Retina (tissue), 1 donor: ENCODE measurements at places on chromosomes 3 and 15.

DNA sequence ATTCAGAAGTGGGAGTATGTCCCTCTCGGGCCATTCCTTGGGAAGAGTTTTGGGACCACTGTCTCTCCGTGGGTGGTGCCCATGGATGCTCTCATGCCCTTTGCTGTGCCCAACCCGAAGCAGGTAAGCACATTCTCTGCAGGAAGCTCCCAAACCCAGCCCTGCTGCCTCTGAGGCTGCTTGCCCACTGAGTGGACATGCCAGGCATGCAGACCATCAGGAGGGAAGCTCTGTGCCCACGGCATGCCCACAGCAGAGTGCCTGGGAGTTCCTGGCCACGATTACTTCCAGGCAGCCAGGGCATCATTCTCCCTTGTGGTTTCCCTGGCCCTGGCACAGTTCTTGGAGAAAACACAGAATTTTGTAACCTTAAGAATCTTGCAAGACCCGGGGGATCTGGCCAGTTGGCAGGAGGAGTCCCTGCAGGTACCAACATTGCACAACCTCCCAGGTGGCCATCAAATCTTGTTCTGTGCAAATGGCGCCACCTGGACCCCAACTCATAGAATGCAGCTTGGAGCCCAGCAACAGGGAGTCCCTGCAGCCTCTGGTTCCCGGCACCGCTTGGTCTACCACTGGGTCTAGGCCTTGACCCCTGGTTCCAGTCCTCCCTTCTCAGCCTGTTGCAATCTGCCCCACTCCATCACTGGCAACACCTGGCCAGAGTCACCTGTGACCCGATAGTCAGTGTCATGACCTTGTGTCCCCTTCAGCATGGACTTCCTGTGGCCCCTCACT is 20.4 kb downstream of the FAH start:
- DNase-seq: peak; percentile 59

GRCh38 chr3:23264413-23264812 is 61.3 kb downstream of the UBE2E2 start:
- DNase-seq: no peak

GRCh38 chr3:183534249-183534648 is 21.3 kb downstream of the KLHL6 start:
- DNase-seq: no peak

DNA sequence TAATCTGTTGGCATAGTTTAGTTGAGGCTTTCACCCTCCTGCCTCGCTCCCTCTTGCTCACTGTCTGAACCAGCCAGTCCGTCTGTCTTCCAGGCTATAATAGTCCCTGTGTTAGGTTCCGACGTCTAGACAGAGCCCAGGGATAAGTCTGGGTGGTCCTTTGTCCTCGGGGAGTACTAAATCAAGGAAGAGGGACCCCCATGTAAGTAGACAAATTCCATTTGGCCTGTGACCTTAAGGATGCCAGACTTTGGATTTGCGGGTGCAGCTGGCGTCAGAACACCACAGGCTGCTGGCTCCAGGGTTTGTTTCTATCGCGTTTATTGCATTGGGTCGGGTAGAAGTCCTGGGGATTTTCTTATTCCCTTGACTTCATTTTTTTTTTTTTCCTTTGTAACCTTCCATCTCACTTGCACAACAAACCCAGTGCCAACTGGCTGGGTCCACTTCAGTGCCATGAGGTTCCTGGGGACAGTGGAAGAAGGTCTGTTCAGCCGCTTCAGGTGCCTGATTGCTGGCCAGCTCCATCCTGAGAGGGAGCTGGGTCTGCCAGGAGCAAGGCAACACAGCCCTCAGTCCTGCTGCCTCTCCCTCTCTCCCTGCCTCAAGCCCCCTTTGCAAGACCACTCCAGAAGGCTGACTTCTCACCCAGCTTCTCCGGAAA is 95.4 kb upstream of the KLHL25 start:
- DNase-seq: no peak

DNA sequence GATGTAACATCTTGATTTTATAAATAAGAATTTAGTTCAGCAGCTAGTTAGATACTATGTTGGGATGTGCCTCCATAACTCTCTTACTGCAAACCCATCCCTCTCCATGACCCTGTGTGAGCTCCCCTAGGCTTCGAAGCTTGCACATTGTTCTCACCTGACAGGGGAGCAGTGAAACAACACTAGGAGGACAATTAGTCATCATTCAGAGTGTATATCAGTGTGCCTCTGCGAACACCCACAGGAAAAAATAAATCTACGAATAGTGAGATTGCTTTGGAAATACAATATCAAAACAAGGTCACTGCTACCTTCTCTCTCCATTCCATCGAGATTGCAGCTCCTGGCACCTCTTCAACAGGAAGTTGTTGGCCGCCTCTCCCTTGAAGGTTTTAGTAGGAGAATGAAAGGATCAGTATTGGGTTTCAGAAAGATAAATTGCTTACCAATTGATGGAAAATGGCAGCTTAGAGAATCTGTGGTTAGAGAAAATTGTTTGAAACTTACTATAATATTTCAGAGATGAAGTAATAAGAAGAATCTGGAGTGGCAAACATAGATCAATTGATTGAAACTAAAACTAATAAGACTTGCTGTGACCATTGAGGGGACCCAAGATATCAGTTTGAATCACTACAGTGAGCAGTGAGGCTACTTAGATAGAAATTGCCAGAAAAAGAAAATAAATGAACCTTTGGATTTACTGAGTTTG is 103.2 kb downstream of the CHL1 start:
- DNase-seq: no peak

DNA sequence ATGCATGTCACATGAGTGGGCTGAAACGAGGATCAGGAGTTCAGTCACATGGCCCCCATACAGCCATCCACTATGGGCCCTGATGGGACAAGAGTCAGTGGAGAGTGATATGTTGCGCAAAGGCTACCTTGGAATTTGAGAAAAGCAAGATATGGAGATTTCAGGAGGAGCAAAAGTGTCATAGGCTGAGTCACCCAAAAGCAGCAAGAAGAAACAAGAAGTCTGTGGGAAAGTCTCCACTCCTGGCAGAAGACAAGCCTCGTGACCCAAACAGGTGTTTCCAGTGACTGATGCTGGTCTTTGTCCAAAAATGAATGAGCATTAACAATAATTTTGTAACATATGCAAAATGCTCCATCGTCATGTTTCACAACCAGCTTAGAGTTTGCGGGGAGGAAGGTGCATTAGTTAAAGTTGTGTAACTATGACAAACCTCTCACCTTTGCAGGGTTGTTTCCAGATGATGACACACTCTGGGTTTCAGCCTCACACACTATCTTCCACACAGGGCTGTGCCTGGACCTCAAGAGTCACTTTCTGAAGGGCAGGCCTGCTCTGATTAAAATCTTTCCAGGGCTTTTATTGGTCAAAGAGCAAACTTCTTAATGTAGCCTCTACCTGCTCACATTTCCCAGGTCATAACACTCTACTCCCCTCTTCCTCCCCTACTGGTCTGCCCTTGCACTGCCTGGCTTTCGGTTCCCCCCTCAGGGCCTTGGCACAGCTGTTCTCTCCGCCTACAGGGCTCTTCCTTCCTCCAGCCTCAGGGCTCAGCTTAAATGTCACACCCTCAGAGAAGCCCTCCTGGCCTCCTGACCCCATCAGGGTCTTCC is 3.9 kb upstream of the DNASE1L3 start:
- DNase-seq: no peak

- no peak for DNase-seq
Measured at GRCh38 chr15:49832511-49832910, 211.7 kb downstream of the DTWD1 start.
